ENCODE measurements at places on chromosomes 6 and 20.

DNA sequence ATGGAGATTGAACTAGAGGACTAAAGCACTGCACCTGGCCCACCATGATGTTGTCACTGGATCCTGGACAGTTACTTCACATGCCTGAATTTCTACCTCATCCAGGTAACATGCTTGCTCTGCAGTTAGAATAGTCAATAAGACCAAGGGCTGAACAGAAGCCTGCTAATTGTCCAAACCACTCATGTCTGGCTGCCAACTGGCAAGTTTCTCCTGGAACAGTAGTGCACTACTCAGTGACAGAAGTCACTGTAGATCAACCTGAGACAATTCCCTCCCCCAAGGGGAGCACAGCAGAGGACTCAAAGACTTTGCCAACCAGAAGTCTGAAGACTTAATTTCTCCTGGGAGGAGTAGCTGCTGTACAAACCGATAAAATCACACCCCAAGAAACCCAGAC lies 454.6 kb upstream of the MARCKS start:
- DNase-seq: no peak

- no peak for DNase-seq
Observed at GRCh38 chr6:40999569-40999968, 39.5 kb downstream of the UNC5CL start.

GRCh38 chr20:58865843-58866242 lies 13.3 kb downstream of the GNAS start:
- no peak for DNase-seq

DNA sequence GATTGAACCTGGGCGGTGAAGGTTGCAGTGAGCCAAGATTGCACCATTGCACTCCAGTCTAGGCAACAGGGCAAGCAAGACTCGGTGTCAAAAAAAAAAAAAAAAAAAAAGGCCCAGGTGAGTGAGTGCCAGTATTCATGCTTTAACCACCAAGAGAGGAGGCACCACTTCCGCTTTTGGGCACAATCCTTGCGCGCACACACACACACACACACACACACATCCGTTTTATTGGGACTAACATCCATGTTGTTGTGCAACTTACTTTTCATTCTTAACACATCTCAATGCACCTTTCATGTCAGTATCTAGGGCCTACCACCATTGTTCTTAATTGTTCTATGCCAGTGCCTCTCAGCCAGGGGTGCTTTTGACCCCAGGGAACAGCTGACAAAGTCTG lies 263.0 kb downstream of the CDC5L start:
- no peak for DNase-seq

DNA sequence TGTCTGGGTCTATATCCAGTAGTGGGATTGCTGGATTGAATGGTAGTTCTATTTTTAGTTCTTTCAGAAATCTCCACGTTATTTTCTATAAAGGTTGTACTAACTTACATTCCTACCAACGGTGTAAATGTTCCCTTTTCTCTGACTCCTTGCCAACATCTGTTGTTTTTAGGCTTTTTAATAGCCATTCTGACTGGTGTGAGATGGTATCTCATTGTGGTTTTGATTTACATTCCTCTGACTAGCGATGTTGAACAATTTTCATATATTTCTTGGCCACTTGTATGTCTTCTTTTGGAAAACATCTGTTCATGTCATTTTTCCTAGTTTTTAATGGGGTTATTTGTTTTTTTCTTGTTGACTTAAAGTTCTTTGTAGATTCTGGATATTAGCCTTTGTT lies 99.3 kb downstream of the BMP2 start:
- no peak for DNase-seq

- DNase-seq: no peak
Observed at GRCh38 chr6:74735304-74735703, 470.5 kb downstream of the COL12A1 start.

DNA sequence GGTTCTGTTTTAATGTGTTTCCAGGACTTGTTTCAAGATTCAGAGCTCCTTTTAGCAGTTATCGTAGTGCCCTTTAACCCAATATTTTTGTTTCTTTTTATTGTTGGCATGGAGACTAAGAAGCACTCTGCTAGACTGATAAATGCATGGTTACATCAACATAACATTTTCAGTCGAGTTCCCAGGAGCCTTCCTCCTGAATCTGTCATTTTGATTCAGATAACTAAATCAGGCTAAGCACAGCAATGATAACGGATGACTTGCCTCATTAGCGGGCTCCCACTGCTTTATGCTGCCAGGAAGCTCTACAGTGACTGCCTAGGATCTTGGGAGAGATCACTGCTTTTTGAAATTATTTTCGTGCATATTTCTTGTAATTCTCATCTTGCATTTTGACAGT lies 772.8 kb upstream of the GJE1 start:
- DNase-seq: no peak

- no peak for DNase-seq
Observed at GRCh38 chr6:116406678-116407345, 36.1 kb downstream of the DSE start.

DNA sequence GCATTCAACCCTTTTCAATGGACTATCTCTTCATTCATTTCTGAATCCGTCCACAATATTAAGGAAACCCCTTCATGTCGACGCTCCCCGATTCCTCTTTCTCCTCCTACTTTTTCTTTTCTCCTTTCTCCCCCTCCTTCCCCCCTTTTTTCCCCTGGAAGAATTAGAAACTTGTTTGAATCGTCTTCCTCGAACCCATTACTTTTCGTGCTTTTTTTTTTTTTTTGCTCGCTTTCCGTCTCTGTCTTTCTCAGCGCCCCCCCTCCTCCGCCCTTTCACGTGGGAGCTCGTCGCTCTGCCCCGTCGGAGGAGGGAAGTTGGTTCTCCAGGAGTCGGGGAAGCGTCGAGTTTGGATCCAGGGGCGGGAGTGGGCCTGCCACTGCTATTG lies 2.3 kb upstream of the NKX2-2 start:
- DNase-seq: no peak

- DNase-seq: no peak
Observed at GRCh38 chr20:25489221-25489871, 81.9 kb downstream of the GINS1 start.

GRCh38 chr20:17651760-17652388 lies 30.2 kb downstream of the RRBP1 start:
- DNase-seq: peak; percentile 47

DNA sequence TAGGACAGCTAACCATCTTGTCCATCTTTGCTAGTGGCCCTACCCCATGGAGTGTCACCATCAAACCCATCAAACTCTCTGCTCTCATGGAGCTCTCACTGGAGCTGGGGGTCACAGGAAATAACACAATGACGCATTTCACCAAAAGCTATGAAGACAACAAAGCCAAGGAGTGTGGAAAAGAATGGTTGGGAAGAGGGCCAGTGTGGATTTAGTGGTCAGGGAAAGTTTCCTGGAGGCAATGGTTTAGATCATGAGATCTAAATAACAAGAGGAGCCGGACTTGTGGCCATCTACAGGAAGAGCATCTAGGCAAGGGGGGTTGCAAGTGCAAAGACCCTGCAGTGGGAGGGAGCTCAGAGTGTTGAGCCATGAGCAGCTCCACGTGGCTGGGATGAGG lies 189.5 kb downstream of the BMP7 start:
- no peak for DNase-seq

DNA sequence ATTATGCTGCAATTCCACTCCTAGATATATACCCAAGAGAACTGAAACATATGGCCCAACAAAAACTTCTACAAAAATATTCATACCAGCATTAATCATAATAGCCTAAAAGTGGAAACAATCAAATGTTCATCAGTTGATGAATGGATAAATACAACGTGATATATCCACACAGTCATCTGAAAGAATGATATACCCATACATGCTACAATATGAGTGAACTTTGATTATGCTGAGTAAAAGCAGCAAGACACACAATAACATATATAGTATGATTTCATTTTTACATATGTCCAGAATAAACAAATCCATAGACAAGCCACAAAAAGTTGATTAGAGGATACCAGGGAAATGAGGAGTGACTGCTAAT lies 30.7 kb downstream of the CDK19 start:
- DNase-seq: no peak

DNA sequence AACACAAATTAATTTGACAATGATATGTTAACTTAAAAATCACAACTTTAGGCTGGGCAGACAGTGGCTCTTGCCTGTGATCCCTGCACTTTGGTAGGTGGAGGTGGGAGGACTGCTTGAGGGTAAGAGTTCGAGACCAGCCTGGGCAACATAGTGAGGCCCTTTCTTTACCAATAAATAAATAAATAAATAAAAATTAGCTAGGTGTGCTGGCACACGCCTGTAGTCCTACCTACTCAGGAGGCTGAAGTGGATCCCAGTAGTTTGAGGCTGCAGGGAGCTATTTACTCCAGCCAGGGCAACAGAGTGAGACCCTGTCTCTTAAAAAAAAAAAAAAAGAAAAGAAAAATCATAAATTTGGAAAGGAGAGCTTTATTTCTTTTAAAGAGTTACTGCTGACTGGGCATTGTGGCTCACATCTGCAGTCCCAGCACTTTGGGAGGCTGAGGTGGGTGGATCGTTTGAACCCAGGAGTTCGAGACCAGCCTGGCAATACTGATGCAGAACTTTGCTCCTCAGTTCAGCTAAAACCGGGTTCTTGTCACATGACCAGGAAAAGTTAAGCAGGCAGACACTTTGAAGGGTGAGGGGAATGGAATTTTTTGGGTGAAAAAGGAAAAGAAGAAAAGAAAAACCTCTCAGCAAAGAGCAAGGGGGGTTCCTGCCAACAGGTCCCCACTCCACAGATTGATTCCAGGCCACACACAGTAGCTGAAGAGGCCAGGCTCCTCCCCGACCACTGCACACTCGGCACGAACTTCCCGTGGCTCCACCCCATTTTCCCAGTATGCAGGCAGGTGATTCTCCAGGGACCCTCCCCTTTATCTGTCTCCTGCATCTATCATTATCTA lies 44.0 kb upstream of the DDR1 start:
- DNase-seq: no peak

DNA sequence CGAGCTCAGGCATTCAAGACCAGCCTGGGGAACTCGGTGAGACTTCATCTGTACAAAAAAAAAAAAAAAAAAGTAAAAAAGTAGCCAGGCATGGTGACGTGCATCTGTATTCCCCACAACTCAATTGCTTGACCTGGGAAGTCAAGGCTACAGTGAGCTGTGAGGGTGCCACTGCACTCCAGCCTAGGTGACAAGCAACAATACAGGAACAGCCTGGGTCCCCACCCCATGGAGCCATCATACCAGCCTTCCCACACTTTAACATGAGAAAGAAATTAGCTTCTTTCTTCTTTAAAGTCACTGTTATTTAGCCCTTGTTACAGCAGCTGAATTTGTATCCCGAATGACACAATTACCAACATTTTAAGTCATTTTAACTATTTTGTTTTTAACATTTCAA lies 56.1 kb downstream of the SCML4 start:
- no peak for DNase-seq

DNA sequence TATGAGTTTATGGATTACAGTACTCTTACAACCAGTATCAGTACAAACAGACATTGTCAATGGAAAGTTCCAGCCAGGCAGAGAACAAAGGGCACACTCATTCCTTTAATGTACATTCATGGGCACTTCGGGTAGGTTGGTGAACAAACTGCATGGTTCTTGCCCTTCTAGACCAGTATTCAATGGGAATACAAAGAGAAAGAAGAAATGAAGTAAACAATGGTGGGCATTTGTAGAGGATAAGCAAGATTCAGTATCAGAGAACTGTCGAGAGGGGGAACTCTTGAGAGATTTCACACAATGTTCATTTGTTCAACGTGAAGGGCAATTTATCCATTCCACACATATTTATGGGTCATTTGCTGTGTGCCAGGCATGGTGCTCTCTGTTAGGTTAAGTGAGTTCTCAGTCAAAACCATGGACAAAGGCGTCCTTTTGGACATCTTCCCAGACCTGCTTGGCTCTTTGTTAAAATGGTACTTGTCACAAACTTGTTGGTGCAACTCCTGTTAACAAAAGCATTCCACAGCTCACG lies 714.8 kb downstream of the DHX35 start:
- no peak for DNase-seq

DNA sequence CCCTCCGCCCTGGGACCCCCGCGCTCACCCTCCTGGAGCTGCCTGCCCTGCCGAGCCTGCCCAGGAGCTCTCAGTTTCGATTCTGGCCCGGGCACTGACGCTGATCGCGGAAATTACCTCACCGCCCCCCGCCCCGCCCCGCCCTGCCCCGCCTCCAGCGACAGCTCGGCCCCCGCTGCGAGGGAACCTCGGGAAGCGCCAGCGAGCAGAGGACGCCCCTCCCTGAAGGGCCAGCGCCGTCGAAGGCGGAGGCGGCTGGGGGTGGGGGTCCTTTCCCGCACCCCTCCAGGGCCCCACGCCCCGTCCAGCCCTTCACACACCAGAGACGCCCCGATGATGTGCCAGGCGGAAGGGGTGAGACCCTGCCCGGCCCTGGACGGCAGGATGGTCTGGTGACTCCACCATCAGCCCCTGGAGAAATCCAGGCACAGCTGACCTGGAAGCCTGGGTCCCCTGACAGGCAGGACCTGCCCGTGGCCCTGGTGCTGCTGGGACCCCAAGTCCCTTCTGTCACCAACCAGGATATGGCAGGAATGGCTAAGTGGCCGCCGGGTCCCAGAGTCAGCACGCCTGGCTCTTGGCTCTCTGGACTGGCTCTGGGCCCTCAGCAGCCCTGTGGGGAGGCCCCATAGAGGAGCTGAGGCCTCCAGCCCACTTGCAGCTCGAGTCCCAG lies at the start of gene HELZ2:
Gene HELZ2, minus strand, starts transcription at position 84 of the 673 bp plus-strand sequence. CDS start 1,854 bp downstream, outside the sequence.
- peak; percentile 88 for DNase-seq

GRCh38 chr20:48698507-48699267 lies 129.1 kb downstream of the PREX1 start:
- no peak for DNase-seq

DNA sequence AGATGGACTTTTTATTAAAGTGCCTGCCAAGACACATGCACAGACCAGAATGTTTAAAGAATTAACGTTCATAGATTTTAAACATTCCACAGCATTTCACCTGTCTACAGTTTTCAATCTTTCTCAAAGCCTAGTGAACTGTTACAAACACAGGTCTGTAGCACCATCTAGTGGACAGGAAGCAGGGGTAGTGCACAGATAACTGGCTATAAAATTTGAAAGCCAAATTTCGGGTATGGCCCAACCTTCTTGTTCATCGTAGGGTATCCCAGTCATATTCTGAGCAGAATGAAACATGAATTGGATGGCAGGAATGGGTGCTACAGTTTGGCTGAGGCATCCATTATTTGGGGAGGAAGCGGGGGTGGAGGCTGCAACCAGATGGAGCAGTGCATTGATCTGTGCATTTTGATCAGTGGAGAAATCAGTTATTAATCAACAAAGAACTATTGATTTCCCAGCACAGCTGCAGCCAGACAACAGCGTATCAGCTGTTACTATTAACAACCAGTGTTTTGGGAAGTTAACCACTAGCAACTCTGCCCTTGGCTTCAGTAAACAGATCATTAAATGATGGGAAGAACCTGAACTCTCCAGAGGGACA lies 56.1 kb upstream of the B3GAT2 start:
- no peak for DNase-seq

GRCh38 chr6:131244942-131245341 lies 109.7 kb downstream of the AKAP7 start:
- DNase-seq: no peak

- no peak for DNase-seq
Observed at GRCh38 chr6:90177544-90178383, 118.9 kb downstream of the BACH2 start.
